ENCODE measurements at places on chromosomes 7 and 10. TPM values are rescaled to one million over a fixed set of nuclear protein-coding genes. Genes with fewer than 3 reads are reported as not detected.

Gene PRSS37
- total RNA-seq: not detected

Gene IFIT2
- total RNA-seq: 2.6 TPM

Gene INPP5A
- total RNA-seq: 26.6 TPM

Gene FZD1
- 20.0 TPM for total RNA-seq

Gene USP54
- 57.0 TPM for total RNA-seq

Gene FAM237B
- not detected for total RNA-seq

Gene PROSER2
- 9.5 TPM for total RNA-seq

Gene GFRA1
- 153 TPM for total RNA-seq

Gene STOX1
- 9.8 TPM for total RNA-seq

Gene CALML3
- total RNA-seq: 3.6 TPM

Gene OR2A1
- total RNA-seq: 0.33 TPM

Gene CTAGE8
- 0.48 TPM for total RNA-seq

Gene KIAA1217
- 83.6 TPM for total RNA-seq

Gene ANTXRL
- 0.15 TPM for total RNA-seq

Gene MRLN
- total RNA-seq: not detected

Gene CALY
- total RNA-seq: 0.66 TPM

Gene ASAH2
- total RNA-seq: 0.32 TPM

Gene KLF14
- total RNA-seq: not detected

Gene VKORC1L1
- 84.5 TPM for total RNA-seq

Gene LRMDA
- 8.3 TPM for total RNA-seq

Gene MYL7
- not detected for total RNA-seq

Gene PRRT4
- 0.44 TPM for total RNA-seq

Gene HOXA1
- 0.80 TPM for total RNA-seq

Gene RUFY2
- total RNA-seq: 47.0 TPM

Gene COL13A1
- total RNA-seq: 0.73 TPM

Gene PDGFA
- total RNA-seq: 19.8 TPM

Gene CCDC3
- total RNA-seq: 8.2 TPM

Gene POLR1F
- 20.5 TPM for total RNA-seq

Gene GNAT3
- total RNA-seq: not detected

Gene PCBD1
- 52.4 TPM for total RNA-seq

Gene FANK1
- 13.8 TPM for total RNA-seq

Gene TEX47
- not detected for total RNA-seq

Gene ZCWPW1
- total RNA-seq: 12.6 TPM

Gene PTPRE
- 11.8 TPM for total RNA-seq

Gene DGKI
- total RNA-seq: 4.1 TPM

Gene ANXA8L1
- 0.48 TPM for total RNA-seq

Gene BZW2
- 68.8 TPM for total RNA-seq

Gene LRRC17
- total RNA-seq: 19.3 TPM

Gene SYNPO2L
- total RNA-seq: not detected

Gene VSTM4
- 17.3 TPM for total RNA-seq

Gene CALHM2
- total RNA-seq: 38.9 TPM

Gene SUGCT
- total RNA-seq: 2.3 TPM

Gene LRRN3
- 2.4 TPM for total RNA-seq

Gene NEUROG3
- not detected for total RNA-seq

Gene LHFPL3
- not detected for total RNA-seq

Data from breast epithelium (tissue), 4 donors.